ENCODE measurements at places on chromosomes 2 and 18. TPM values are rescaled to one million over a fixed set of nuclear protein-coding genes. Genes with fewer than 3 reads are reported as not detected.

ASAP2 gene
- 37.3 TPM for total RNA-seq

TSPYL6 gene
- not detected for total RNA-seq

FABP1 gene
- not detected for total RNA-seq

MC4R gene
- total RNA-seq = not detected

DOK6 gene
- not detected for total RNA-seq

IL18R1 gene
- total RNA-seq = not detected

FHOD3 gene
- 28.9 TPM for total RNA-seq

GCG gene
- not detected for total RNA-seq

ITGA4 gene
- total RNA-seq = 19.9 TPM

FIGN gene
- 3.2 TPM for total RNA-seq

TOGARAM2 gene
- not detected for total RNA-seq

FAM117B gene
- total RNA-seq = 1.4 TPM

NOSTRIN gene
- total RNA-seq = not detected

LIMS3 gene
- 1.2 TPM for total RNA-seq

TNFRSF11A gene
- not detected for total RNA-seq

OBSL1 gene
- total RNA-seq = 82.6 TPM

NDC80 gene
- 11.8 TPM for total RNA-seq

ABCG8 gene
- total RNA-seq = not detected

NCKAP5 gene
- 4.1 TPM for total RNA-seq

CHRND gene
- total RNA-seq = not detected

SPC25 gene
- 18.7 TPM for total RNA-seq

CAPN14 gene
- total RNA-seq = 0.12 TPM

AGXT gene
- not detected for total RNA-seq

EGR4 gene
- not detected for total RNA-seq

TBR1 gene
- 0.21 TPM for total RNA-seq

ELAC1 gene
- total RNA-seq = 7.1 TPM

GRB14 gene
- total RNA-seq = not detected

ASPRV1 gene
- 0.13 TPM for total RNA-seq

FAM237A gene
- not detected for total RNA-seq

ALK gene
- total RNA-seq = not detected

GPR45 gene
- total RNA-seq = not detected

SERPINB13 gene
- not detected for total RNA-seq

LIPG gene
- not detected for total RNA-seq

LPIN2 gene
- total RNA-seq = 27.7 TPM

PLEKHB2 gene
- 101 TPM for total RNA-seq

SELENOI gene
- total RNA-seq = 22.7 TPM

EPHA4 gene
- 55.2 TPM for total RNA-seq

ANO7 gene
- total RNA-seq = 1.3 TPM

M1AP gene
- 0.38 TPM for total RNA-seq

SMARCAL1 gene
- 31.6 TPM for total RNA-seq

PSD4 gene
- total RNA-seq = 0.78 TPM

PRKAG3 gene
- not detected for total RNA-seq

NEURL3 gene
- total RNA-seq = not detected

IGFBP5 gene
- total RNA-seq = 69.8 TPM

NOL4 gene
- not detected for total RNA-seq

LYG2 gene
- not detected for total RNA-seq

DUSP19 gene
- 2.7 TPM for total RNA-seq

PROKR1 gene
- not detected for total RNA-seq

OR6B2 gene
- total RNA-seq = not detected

MPV17 gene
- total RNA-seq = 81.1 TPM

WNT10A gene
- total RNA-seq = not detected

IMPA2 gene
- 2.6 TPM for total RNA-seq

UCN gene
- total RNA-seq = 0.39 TPM

ADAM17 gene
- 20.7 TPM for total RNA-seq
